ENCODE measurements at places on chromosomes 11 and 22.

DNA sequence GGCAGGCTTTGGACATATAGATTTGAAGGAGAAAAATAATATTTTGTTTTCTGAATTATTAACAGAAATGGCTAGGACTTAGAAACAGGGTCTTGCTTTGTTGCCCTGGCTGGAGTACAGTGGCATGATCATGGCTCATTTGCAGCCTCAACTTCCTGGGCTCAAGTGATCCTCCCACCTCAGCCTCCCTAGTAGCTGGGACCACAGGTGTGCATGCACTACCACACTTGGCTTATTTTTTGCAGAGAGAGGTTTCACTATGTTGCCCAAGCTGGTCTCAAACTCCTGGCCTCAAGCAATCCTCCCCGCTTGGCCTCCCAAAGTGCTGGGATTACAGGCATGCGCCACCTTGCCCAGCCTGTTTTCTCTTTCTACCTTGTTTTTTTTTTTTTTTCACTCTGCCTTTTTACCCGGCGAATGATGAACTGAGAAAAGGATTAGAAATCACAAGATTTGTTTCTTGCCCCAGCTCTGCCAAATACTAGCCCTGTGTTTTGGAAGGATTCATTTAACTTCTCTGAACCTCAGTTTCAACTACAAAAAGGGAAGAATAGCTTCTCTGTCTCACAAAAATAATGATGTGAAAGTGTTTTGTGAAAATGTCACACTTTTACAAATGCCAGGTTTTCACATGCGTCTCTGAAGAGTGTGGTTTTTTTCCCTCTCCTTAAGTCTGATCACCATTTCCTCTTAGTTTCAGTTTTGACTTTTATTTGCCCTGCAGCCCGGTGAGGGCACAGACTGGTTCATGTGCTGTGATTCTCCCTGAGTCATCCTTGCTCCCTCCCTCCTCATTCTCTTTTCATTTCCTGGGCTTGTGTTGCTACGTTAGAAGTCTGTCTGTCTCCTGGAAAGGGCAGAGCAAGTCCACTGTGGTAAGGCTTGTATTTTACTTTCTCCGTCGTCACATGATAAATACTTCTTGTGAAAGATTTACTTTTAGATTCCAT is 67.7 kb downstream of the BCL2L13 start:
- DNase-seq = no peak

DNA sequence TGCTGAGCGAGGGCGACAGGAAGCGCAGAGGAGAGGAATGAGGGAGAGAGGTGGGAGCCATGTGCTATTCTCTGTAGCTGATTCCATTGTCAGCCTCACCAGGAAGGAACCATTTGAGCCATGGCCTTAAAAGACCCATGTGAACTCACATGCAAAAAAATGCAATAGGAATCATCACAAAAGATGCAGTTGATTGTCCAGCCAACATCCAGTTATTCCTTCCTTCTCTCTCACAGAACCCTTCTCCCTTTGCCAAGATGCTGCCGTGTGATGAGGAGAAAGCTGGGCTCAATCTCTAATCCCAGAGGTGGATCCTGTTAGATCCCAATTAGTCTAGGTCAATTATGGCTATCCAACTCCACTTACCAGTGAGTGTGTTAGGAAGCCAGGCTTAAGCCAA is 58.2 kb upstream of the RRAS2 start:
- no peak for DNase-seq

DNA sequence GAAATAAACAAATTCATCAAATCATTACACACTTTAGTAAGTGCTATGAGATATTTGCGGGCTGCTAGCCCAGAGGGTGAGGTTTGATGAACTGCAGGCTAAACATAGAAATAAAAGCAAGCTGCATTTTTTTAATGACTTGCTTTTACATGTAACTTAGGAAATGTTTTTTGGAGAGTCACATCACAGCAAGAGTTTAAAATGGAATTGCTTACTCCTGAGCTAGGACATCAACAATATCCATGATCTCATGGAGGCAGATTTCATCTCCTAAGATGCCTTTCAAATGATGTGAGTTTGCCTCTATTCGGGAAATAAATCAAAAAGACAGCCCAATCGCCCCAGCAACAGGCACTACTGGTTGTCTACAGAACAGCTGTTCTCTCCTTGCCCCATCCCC is 73.4 kb upstream of the CD44 start:
- no peak for DNase-seq

GRCh38 chr11:69446108-69446507 is 35.4 kb upstream of the LINC01488 start:
- no peak for DNase-seq

- DNase-seq = no peak
Observed at GRCh38 chr11:118232659-118233058, 7.8 kb upstream of the JAML start.

DNA sequence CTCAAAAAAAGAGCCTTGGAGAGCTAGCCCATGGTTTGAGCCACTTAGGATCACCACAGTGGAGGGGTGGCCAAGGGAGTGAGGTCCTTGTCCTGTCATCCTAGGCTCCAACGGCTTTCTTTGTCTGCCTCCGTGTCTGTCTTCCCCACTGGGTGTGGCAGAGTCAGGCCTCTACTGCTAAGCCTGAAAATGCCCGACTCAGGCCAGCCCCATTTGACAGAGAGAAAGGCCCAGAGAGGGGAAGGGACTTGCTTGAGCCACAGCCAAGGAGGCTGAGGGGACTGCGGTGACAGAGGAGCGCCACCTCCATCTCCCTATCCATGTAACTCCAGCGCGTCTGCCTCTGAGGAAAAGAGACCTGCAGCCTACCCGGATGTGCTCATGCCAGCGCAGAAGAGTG is 27.8 kb upstream of the CD82 start:
- no peak for DNase-seq

- DNase-seq = no peak
Observed at GRCh38 chr11:121405646-121406045, 46.5 kb upstream of the SORL1 start.

GRCh38 chr11:2419638-2420501 is 19.3 kb downstream of the TSSC4 start:
- peak; percentile 82 for DNase-seq

GRCh38 chr11:66363805-66364535 is 7.6 kb downstream of the SLC29A2 start:
- DNase-seq = peak; percentile 63

- no peak for DNase-seq
Observed at GRCh38 chr11:121270001-121270678, 22.4 kb upstream of the SC5D start.

GRCh38 chr11:119179342-119179741 is 5.9 kb upstream of the NHERF4 start:
- no peak for DNase-seq
